ENCODE measurements at places on chromosomes 7 and 10.

- no peak for DNase-seq
Observed at GRCh38 chr10:91788527-91788926, 9.7 kb upstream of the TNKS2 start.

- DNase-seq: no peak
Observed at GRCh38 chr10:110192552-110192951, 14.9 kb upstream of the MXI1 start.

DNA sequence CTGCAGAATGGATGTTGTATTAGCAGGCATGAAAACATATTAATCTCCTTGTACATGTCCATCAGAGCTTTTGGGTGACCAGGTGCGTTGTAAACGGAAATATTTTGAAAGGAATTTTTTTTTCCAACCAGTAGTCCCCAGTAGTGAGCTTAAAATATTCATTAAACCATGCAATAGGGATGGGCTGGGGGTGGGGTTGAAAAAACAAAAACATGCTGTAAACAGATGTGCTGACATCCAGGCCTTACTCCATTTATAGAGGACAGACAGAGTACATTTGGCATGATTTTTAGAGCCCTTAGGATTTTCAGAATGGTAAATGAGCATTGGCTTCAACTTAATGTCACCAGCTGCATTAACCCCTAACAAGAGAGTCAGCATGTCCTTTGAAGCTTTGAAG lies 50.2 kb downstream of the PTPN12 start:
- DNase-seq: no peak

DNA sequence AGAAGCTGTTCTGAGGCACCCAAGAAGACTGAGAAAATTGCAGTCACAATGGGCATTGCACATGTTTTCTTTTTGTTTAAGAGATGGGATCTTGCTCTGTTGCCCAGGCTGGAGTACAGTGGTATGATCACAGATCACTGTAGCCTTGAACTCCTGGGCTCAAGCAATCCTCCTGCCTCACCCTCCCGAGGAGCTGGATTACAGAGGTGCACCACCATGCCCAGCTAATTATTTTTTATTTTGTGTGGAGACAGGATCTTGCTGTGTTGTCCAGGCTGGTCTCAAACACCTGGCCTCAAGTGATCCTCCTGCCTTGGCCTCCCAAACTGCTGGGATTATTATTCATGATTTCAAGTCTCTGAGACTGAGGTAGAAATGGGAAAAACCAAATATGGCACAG lies 168.7 kb downstream of the PIP4K2A start:
- DNase-seq: no peak

- DNase-seq: no peak
Observed at GRCh38 chr10:20185116-20185515, 368.9 kb downstream of the PLXDC2 start.

GRCh38 chr7:143992670-143993069 lies 7.5 kb upstream of the OR6B1 start:
- DNase-seq: no peak

DNA sequence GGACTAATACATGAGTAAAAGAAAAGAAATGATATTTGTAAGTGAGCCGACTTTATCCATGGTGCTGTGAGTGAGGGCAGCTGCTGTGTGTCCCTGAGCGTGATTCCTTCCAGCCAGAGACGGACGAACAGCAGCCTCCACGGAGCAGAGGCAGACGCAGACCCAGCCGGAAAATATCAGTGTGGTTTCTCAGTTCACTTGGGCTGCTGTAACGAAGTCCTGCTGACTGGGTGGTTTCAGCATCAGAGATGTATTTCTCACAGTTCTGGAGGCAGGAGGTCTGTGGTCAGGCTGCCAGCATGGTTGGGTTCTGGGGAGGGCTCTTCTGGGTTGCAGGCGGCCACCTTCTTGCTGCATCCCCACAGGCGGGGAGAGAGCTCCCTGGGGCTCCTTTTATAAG lies 375.6 kb downstream of the GLRX3 start:
- no peak for DNase-seq

GRCh38 chr7:107138696-107139420 lies 29.9 kb upstream of the HBP1 start:
- DNase-seq: no peak

DNA sequence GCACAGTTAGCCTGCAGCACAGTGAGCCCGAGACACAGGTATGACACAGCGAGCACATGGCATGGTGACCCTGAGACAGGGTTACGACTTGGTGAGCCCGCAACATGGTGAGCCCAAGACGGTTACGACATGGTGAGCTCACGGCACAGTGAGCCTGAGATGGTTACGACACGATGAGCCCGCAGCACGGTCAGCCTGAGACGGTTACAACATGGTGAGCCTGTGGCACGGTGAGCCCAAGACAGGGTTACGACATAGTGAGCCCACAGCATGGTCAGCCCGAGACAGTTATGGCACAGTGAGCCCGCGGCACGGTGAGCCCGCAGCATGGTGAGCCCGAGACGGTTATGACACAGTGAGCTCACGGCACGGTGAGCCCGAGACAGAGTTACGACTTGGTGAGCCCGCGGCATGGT lies 156.1 kb downstream of the MAD1L1 start:
- no peak for DNase-seq

DNA sequence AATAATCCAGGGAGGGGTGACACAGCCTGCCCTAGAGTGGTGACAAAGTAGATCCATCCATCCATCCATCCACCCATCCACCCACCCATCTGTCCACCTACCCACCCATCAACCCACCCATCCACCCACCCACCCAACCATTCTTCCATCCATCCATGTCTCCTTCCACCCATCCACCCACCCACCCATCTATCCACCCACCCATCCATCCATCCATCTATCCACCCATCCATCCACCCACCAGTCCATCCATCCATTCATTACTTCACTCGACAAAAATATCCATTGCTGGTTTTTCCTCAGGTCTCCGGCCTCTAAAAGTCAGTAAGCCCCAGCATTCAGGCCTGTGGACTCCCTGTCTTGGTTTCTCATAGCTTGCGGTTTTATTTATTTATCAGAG lies 12.5 kb upstream of the LIMK1 start:
- no peak for DNase-seq

- no peak for DNase-seq
Observed at GRCh38 chr10:28480628-28480965, 52.3 kb upstream of the WAC start.

DNA sequence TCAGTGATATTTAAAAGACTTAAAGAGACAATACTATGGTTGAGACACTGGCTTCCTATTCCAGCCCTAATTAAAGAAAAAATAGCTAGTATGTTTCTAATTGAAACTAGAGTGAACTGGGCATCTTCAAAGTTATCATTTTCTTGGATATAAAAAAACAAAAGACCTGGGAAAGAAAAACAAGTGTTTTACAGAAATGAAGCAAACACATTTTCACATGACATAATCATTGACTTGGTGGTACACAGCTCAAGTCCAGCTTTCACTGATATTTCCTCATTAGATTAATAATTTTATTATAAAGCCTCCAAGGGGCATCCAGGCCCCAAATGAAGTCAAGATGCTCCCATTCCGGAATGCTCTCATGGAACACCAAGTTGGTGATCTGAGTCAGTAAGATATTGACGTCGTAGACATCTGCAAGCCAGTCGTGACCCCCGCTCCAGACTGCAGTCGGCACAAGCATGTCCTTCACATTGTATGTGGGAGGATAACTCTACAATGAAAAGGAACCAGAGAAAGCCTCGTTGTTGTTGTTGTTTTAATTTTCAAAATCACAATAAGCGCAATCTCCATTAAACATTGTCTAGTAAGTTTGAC lies 7.5 kb upstream of the CH25H start:
- DNase-seq: no peak

GRCh38 chr10:95691281-95691680 lies 2.4 kb downstream of the TCTN3 start:
- DNase-seq: no peak

DNA sequence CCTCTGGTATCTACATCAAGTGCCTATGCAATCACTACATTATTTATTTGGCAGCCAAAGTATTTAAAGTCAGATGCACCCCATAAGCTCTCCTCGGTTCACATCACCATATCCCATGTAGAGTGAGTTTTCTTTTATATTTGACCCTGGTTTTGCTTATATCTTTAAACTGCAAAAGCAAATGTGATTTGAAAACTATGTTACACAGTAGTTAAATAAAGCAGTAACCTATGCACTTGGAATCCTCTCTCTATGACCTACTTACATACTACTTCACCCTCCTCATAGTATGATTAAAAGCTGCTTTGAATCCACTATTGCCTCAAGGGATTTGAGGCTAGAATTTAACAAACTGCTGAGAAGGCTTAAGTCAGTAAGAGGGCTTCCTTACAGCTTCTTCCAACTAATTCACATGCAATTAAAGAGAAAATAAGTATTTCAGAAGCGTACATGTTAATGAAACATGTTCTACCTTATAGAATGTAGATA lies 2.2 kb upstream of the CELF2 start:
- no peak for DNase-seq

DNA sequence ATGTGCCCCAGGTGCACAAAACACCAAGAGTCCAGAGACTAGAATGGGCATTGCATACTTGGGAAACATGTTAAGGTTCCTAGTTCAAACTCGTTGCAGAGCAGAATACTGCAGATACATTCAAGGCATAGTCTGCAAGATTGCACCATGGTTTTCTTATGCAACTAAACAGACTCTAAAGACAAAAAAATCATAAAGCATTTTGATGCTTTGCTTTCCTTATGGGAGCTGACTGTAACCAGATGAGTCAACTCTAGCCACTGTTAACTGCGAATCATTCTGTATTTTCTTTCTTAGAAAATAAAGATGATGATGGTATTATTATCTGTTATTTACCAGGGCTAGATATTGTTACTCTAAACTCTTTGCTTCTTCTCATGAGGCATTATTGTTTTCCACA lies 19.7 kb downstream of the TRUB1 start:
- DNase-seq: no peak

DNA sequence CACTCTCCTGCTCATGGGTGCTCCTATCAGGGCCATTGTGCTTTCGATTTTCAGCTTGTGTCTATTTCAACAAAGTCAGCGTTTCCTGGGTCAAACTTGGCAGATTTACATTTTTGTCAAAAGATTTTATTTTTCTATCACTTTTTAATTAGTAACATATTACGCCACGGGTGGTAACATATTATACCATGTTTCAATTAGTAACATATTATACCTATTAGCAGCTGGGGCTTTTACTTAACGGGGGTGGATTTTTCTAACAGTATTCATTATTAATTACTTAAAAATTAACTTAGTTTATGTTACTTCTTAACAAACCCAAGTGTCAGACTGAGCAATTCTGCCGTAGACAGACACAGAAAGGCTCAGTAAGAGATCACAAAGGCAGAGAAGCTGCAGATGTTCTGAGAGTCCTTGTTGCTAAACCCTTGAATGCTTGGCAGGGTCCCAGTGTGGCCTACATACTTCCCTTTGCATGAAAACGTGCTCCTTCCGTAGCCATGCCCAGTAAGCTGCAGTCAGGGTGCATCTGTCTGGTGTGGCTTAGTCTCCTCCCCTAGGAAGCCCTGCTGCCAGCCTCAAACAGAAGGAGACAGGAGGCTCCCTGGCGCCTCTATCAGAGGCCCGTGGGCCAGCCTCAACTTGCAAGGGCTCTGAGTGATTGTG lies 263.1 kb upstream of the CXCL12 start:
- no peak for DNase-seq

GRCh38 chr10:30728127-30728526 lies 98.6 kb upstream of the LYZL2 start:
- no peak for DNase-seq

- DNase-seq: no peak
Observed at GRCh38 chr7:1770331-1770730, 100.3 kb downstream of the ELFN1 start.

DNA sequence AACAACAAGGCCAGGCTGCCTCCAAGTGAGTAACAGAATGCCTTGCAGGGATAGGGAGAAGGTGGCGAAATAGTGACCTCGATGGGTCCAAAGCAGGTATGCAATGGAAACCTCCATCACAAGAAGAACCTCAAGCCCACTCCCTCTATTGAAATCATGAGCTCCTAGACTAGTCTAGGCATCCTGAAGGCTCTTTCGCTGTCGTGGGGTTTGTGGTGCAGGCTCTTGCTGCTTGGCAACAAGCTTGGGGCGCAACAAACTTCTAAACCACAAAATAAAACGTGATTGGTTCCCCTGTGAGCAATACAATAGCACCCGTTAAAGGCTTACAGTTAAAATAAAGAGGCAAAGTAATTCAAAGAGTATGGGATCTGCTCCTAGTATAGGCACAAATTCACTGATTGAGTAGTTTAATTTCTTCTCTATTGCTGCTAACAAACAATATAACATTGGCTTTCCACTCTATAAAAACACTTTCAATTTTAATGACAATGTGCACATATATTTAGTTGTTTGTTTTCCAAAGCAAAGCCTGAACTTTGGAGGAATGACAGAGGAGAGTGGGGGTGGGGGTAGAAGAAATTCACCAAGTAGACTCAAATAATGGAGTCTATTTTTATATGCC lies 64.1 kb downstream of the C10orf67 start:
- DNase-seq: no peak

DNA sequence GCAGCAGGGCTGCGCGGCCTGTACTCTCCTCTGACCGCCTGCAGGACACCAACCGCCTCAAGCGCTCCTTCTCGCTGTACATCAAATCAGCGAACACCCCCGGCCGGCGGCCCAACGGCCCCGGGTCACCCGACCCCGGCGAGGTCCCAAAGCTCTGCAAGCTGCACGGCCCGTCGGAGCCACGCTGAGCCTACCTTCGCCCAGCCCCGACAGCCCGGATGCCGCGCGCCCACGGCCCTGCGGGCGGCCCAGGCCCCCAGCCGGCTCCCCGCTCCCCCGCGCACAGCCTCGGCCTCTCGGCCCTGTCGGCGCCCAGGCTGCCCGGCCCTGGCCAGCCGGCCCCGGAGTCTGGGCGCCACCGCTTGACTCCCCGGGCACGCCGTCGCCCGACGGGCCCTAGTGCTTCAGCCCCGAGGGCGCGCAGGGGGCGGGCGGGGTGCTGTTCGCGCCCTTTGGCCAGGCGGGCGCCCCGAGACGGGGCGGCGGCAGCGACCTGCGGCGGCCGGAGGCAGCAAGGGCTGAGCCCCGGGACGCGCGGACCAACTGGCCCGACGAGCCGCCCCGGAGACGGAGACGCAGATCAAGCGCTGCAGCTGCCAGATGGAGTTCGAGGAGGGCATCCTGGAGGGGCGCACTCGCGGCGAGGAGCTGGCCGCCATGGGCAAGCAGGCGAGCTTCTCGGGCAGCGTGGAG lies 11.1 kb upstream of the SEC24C start:
- DNase-seq: no peak

GRCh38 chr10:77974396-77975074 lies 48.0 kb upstream of the DLG5 start:
- no peak for DNase-seq

All from stimulated activated CD4-positive, alpha-beta T cell treated with anti-CD3 and anti-CD28 coated beads, TNF-alpha, amount 100 ng/mL, for 24 hours (primary cell).